ENCODE measurements at places on chromosomes 6 and 20. TPM values are rescaled to one million over a fixed set of nuclear protein-coding genes. Genes with fewer than 3 reads are reported as not detected.

Gene CEP162
- 2.0 TPM for polyA plus RNA-seq

Gene HAO1
- not detected for polyA plus RNA-seq

Gene BMP5
- polyA plus RNA-seq: not detected

Gene PPP1R16B
- polyA plus RNA-seq: not detected

Gene TLDC2
- polyA plus RNA-seq: not detected

Gene ASIP
- not detected for polyA plus RNA-seq

Gene TRIM40
- not detected for polyA plus RNA-seq

Gene LY6G6C
- polyA plus RNA-seq: 0.28 TPM

Gene MBOAT1
- 2.0 TPM for polyA plus RNA-seq

Gene SYNDIG1
- polyA plus RNA-seq: not detected

Gene TRERF1
- 3.5 TPM for polyA plus RNA-seq

Gene OPRL1
- polyA plus RNA-seq: 0.14 TPM

GRCh38 chr6:41072836-41073202 lies at the start of gene NFYA:
Gene NFYA, plus strand, starts transcription at chr6:41072974. Its CDS starts 6,116 bp downstream, at chr6:41079090.
- DNase-seq: no peak

GRCh38 chr6:164412566-164412965 lies 896.8 kb downstream of the C6orf118 start:
- DNase-seq: no peak

DNA sequence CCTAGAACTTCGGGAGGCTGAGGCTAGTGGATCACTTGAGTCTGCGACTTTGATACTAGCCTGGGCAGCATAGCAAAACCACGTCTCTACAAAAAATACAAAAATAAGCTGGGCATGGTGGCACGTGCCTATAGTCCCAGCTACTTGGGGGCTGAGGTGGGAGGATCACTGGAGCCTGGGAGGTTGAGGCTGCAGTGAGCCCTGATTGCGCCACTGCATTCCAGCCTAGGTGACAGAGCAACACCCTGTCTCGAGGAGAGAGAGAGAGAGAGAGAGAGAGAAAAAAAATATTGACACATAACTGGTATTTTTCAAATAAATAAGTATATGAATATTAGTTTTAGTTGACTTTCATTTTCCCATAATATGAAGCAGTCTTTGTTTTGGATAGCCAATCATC lies 222.2 kb downstream of the BTBD9 start:
- no peak for DNase-seq

GRCh38 chr6:136582711-136583471 lies 32.7 kb upstream of the MAP7 start:
- peak; percentile 70 for DNase-seq

GRCh38 chr20:58618351-58619076 lies 32.6 kb upstream of the STX16 start:
- peak; percentile 24 for DNase-seq

DNA sequence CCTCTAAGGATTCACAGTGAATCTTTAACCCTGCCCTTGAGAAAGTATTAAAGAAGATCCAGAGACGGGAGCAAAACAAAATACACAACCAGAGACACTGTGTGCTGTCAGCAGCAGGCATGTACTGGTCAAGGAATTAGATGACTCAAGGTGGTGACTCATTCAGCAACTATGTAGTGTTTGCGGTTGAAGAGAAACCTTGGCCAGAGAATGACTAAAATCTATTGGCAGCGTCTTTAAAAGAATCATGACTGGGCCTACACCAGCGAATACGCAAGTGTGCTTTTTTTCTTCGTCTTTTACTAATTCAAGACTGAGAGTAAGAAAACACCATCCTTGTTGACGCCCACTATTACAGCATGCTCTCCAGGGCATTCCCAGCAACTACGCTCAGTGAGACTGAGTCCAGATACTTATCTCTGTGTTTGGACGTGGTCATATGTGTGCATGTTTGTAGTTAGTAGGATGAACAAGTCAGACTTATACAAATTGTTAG lies 72.4 kb upstream of the BACH2 start:
- DNase-seq: peak; percentile 100

GRCh38 chr6:25472306-25472705 lies 179.7 kb upstream of the SCGN start:
- DNase-seq: no peak

DNA sequence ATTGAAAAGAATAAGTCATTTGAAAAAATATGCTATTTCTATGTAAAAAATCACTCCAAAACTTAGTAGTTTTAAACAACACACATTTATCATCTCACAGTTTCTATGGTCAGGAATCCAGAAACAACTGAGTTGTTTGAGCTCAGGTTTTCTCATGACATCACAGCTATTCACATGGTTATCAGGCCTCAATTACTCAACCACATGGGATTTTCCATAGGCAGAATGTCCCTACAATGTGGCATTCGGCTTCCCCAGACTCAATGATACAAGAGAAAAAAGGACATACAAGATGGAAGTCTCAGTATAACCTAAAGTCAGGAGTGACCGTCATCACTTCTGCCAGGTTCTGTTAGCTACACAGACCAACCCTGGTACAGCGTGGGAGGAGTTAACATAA lies 3.4 kb upstream of the SLC35D3 start:
- no peak for DNase-seq

GRCh38 chr6:33751771-33752645 lies 5.3 kb upstream of the IP6K3 start:
- peak; percentile 37 for DNase-seq

DNA sequence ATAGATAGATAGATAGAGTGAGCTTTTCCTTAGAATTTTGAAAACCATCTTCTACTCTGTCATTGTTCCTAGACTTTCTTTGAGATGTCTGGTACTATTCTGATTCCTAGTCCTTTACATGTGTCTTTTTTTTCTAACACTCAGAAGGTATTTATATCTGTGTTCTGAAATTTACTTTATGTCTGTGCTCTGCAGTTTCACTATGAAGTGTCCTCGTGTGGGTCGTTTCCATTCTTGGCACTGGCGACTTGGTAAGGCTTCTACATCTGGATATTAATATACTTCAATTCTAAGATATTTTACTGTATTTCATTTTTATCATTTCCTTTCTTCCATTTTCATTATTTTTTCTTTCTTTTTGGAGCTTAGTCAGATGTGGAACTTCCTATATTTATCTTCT lies 87.0 kb downstream of the FHL5 start:
- no peak for DNase-seq

DNA sequence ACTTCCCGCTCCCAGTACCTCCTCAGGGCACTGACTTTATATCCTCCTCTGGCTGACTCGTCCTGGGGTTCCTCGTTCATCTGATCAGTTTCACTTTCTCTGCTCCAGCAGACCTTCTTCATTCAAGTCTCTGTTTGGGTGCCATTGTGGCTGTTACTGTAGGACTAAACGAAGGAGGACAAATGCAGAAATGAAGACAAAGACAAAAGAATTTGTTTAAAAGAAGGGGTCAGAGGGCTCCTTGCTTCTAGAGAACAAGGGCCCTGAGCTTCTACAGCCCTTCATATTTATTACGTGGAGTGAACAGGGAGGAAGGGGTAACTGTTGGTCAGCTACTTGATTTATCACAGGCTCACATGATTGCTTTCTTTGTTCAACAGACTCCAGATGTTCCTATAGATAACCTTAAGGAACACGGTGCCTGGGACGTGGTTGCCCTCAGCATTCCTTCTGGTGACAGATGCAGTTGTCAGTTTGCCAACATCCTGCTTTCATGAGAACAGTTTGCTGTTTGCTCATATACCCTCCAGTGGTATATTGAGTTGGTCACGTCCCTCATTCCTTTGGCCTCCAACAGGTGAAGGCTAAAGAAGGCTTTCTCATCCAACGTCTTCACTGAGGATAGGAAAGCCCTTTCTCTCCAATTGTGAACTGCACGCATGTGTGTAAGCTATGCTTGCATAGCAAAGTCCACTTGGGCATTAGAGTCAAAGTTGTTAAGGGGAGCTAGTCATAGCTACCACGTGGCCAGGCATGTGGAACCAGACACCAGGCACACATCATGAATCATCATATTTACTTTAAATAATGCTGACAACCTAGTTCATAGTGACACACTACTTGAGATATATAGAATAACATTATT lies 69.1 kb upstream of the BTN3A2 start:
- DNase-seq: peak; percentile 87

DNA sequence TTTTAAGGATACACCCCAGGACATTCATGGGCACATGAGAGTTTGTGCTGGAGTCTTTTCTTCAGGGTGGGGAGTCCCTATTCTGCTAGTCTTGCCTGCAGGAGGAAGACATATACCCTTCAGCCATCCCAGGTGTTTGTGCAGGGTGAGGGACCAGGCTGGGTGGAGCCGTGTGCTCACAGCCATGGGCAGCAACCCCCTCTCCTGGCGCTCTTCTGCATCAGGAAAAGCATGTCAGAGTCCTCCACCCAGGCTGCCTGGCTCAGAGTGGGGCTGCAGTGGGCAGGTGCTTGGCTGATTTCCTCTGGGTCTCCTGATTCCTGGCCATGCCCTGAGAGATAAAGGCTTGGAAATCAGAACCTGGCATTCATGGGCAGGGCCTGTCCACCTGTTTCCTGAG lies 22.7 kb upstream of the MLN start:
- no peak for DNase-seq

GRCh38 chr6:170317076-170317475 lies 10.5 kb downstream of the FAM120B start:
- no peak for DNase-seq

GRCh38 chr6:158648682-158649131 lies 1.1 kb upstream of the SYTL3 start:
- peak; percentile 94 for DNase-seq

- no peak for DNase-seq
Observed at GRCh38 chr6:110620065-110620464, 143.7 kb upstream of the SLC22A16 start.

DNA sequence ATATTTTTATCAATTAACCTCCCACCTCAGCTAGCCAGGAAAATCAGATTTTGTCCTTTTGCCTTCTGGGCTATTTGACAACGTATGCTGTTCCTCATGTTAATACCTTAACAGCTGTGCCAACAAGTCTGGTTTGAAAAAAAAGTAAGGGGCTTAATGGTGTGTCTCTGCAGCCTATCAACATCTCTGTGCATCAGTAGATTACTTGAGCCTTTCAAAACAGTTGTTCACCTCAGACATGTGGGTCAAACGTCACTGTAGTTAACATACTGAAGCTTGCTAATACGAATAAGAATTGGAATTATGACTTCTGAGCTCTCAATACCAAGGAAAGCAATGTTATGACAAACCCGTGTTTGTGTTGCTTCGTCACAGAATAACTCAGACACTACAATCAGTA lies 23.0 kb downstream of the CEP57L1 start:
- no peak for DNase-seq

DNA sequence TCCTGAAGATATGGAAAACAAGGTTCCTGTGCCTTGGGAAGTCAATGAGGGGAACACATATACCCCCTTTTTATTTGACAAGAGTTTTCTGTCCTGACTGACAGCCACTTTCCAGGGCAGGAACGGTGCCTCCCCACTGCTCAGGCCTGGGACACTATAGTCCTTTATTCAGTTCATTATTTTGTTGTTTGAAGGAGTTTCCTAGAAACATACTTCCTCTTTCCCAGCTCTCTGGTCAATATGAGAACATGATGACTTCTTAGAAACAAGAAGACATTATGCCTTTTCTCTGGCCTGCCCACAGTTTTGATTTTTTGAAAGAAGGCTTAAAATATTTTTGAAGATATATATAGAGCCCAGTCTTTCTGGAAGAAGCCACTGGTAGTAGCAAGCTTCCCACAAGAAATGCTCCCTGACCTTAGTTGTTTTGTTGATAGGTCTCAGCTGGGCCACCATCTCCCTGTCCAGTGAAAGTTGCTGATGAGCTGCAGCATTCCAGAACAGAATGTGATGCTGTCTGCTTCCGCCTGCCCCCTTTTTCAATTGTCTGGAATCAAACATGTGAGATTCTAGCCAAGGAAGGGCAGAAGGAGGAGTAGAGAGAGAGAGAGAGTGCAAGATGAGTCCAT lies 350.0 kb upstream of the PRND start:
- DNase-seq: no peak

DNA sequence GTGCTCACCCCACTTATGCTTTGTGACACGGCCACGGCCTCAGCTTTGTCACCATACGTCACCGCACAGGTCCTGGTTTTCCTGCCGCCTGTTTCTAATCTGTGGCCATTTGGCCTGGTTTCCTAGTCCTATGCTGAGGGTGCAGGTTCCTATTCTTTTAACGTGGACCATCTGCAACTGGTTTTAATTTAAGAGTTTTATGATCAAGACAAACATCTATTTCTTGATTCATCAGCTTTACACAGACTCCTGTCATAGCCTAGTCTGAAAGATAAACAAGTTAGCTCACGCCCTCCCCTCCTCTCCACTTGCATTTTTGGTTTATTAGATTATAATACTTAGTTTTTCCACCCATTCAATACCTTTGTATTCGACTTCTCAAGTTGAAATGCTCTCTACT lies 97.5 kb upstream of the RPS6KA2 start:
- DNase-seq: peak; percentile 30

DNA sequence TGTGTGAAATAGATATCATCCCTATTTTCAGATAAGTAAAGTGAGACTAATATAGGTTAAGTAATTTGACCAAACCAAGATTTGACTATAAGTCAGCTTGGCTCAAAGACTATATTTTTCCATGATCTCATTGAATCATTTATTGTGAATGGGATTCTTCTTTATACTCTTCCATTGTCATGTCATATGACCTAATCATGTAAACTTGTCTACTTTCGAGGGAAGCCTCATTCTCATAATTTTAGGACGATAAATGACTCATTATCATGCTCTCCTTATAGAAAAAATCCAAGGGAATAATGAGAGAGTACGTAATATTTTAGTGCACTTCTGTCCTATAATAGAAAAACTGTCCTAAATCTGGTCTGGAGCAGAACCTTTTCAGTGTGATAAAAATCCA lies 40.9 kb upstream of the CCN6 start:
- DNase-seq: no peak

DNA sequence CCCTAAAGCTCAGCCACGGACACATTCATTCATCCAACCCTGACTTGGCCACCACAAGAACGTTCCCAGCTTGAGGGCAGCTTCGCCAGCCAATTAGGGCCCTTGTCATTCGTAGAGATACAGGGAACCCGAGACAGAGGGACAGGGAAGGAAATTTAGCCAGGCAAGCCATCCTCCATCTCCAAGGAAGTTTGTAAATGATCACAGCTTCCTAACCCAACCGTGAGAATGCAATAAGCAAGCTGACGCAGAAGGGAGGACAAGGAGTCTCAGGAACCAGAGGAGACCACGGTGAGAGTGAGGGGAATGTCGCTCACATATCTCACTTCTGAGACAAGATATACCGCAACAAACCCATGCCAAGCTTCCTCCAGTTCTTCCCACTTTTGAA lies 1.4 kb downstream of the TRAM2 start:
- DNase-seq: no peak
